Central memory CD8-positive, alpha-beta T cell (primary cell): ENCODE measurements at places on chromosomes 16 and 17.

GRCh38 chr17:80603396-80603795 is 58.8 kb downstream of the RPTOR start:
- H3K27me3 ChIP-seq: no peaks in the 10 kb centered on the region
- no peak for DNase-seq
- H3K36me3 ChIP-seq: no peaks in the 10 kb centered on the region
- no peak overlapping the region for H3K27ac ChIP-seq
- no peak overlapping the region for H3K4me3 ChIP-seq
- H3K4me1 ChIP-seq: peaks cover 60% of the 10 kb centered on the region

GRCh38 chr16:47065766-47066688 is 77.7 kb downstream of the NETO2 start:
- no peak overlapping the region for H3K27ac ChIP-seq
- DNase-seq: no peak
- H3K4me3 ChIP-seq: no peak overlapping the region
- H3K4me1 ChIP-seq: no peaks in the 10 kb centered on the region

DNA sequence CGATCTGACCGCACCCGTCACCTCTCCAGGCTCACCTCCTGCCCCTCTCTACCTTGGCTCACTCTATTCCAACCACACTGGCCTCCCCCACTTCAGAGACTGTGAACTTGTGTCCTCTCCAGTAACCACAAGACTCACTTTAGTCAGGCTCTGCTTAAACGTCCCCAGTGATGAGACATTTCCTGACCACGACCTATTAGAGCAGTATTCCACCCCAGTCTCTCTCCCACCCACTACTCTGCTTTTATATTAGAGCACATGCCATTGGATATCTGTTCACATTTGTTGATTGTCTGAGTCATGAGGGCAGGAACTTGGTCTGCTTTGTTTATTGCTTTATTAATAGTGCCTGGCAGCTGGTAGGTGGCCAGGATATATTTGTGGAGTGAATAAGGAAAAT is 20.1 kb downstream of the COX11 start:
- H3K4me3 ChIP-seq: no peak overlapping the region
- no peak for DNase-seq
- peaks cover 42% of the 10 kb centered on the region for H3K27me3 ChIP-seq
- H3K36me3 ChIP-seq: no peaks in the 10 kb centered on the region

GRCh38 chr16:68388124-68388523 is 60.2 kb downstream of the SMPD3 start:
- no peak overlapping the region for H3K4me3 ChIP-seq
- peaks cover 5% of the 10 kb centered on the region for H3K4me1 ChIP-seq
- no peak for DNase-seq
- no peaks in the 10 kb centered on the region for H3K36me3 ChIP-seq
- no peak overlapping the region for H3K27ac ChIP-seq

- peaks cover 12% of the 10 kb centered on the region for H3K27me3 ChIP-seq
- no peak overlapping the region for H3K27ac ChIP-seq
- no peaks in the 10 kb centered on the region for H3K4me1 ChIP-seq
- no peak for DNase-seq
Measured at GRCh38 chr16:85480727-85481101, 132.4 kb upstream of the GSE1 start.

DNA sequence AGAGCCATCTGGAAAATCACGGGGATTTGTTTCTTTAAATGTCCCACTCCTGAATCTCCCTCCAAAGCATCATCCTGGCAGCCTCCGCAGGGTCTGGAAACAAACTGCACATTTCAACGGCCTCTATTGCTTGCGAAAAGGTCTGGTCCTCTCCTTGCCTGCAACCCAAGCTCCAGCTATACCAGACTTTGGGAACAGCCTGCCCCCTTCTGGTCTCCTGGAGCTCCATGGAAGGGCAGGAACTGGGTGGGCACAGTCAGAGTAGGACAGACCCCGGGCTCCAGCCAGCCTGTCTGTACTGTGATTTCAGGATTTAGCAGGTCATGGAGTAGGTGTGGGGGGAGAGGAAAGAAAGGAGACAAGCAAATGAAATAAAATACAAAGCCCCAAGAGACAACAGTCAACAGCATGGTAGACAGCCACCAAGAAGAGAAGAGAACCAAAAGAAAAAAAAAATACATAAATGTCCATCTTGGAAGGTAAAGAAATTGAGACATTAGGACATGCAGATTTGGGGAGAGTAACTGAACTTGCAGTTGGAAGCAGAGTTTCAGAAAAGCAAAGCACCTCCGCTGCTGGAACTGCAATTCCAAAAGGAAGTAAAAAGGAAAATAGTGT is 2.7 kb downstream of the XYLT1 start:
- DNase-seq: no peak
- peak overlapping the region; percentile 9 for H3K27ac ChIP-seq
- no peaks in the 10 kb centered on the region for H3K27me3 ChIP-seq
- peak overlapping the region; percentile 83 for H3K4me3 ChIP-seq

DNA sequence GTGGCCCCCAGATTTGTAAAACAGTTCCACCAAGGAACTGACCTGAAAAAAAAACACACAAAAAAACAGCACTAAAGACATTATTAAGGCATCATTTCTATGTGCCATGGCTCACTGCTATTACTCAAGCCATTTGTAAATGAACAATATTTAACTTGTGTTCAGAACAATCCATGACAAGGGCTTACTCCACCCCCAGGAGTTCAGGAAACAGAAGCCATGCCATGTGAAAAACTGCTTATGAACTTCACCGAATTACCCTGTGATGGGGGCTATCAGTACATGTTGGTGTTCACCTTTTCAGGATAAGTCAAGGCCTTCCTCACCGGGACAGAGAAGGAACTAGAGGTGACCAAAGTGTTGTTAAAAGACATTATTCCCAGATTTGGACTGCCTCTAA is 19.2 kb downstream of the ACSM1 start:
- no peak for DNase-seq
- no peaks in the 10 kb centered on the region for H3K27me3 ChIP-seq
- peaks cover 4% of the 10 kb centered on the region for H3K36me3 ChIP-seq
- no peak overlapping the region for H3K4me3 ChIP-seq
- peaks cover 25% of the 10 kb centered on the region for H3K4me1 ChIP-seq

GRCh38 chr17:50185631-50186471 is 15.6 kb downstream of the COL1A1 start:
- no peak overlapping the region for H3K4me3 ChIP-seq
- H3K4me1 ChIP-seq: peaks cover 9% of the 10 kb centered on the region
- H3K27me3 ChIP-seq: peaks cover 21% of the 10 kb centered on the region
- DNase-seq: no peak
- H3K27ac ChIP-seq: no peak overlapping the region

DNA sequence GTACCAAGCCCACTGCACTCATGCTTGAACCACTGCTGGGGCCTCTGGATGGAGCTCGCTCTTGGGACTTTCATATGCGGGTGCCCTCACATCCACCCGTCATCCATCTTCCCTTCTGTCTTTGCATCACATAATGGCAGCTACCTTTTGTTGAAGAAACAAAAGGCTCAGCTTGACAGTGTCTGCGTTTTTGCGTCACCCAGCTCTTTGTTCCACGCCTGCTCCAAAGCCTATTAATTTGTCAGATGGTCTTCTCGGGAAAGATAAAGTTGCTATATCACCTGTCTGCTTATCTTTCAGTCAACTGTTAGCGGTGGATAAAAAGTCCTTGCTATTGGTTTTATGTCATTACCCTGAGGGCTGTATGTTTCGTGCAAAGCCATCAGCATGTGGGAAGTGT is 18.1 kb upstream of the BCO1 start:
- H3K4me3 ChIP-seq: no peak overlapping the region
- DNase-seq: no peak
- H3K36me3 ChIP-seq: peaks cover 1% of the 10 kb centered on the region
- peaks cover 39% of the 10 kb centered on the region for H3K27me3 ChIP-seq
- no peak overlapping the region for H3K27ac ChIP-seq

DNA sequence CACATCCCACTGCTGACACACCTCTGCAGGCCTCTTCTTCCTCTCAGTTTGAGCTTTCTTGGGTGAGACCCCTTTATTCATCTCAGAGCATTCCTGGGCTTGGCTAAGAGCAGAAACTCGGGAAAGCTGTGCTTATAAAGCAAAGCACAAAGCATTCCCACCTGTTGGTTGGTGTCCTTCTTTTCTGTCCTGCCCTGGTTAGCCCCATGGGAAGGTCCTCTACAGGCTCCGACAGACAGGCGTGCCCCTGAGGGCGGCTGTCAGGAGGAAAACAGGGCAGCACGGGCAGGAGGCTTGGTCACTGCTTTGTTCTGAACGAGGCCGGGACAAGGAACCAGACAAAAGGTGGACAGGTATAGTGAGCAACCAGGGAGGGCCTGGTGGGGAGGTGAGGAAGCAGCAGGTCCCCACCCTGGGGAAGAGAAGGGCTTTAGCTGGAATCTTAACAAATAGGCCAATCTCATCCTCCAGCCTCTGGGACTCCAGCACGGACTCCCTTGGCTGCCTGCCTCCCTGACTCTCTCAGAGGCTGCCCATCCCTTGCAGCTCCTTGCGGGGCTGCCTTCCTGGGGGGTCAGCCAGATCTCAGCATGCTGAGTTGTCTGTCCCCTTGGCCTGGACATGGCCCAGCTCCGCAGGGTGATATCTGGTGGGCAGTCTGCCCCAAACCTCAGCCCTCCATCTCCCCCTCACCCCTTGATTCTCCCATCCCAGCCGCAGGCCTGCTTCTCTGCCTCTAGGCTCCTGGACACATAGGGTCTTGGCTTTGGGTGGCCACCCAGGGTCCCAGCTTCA is 1.7 kb downstream of the MEOX1 start:
- H3K27me3 ChIP-seq: no peaks in the 10 kb centered on the region
- H3K27ac ChIP-seq: peak overlapping the region; percentile 82
- H3K4me1 ChIP-seq: peaks cover 52% of the 10 kb centered on the region
- no peak for DNase-seq
- H3K36me3 ChIP-seq: peaks cover 2% of the 10 kb centered on the region

DNA sequence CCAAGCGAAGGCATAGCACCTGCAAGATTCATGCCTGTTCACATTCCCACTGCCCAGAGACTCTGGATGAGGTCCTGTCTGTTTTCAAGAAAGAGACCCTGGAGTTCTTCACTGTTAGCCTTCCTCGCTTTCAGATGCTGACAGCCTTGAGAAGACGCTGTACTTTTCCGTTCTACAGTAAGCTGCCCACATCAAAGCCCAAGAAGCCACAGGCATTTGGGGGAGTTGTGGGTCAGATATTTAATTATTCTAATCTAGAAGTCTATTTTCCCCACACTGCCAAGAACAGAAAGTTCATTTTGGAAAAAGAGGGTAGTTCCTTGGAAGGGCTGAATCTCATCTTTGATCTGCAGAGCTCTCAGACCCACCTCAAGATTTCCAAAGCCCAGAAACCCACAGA is 127.9 kb downstream of the AXIN2 start:
- H3K27ac ChIP-seq: no peak overlapping the region
- DNase-seq: no peak
- H3K27me3 ChIP-seq: peaks cover 58% of the 10 kb centered on the region

DNA sequence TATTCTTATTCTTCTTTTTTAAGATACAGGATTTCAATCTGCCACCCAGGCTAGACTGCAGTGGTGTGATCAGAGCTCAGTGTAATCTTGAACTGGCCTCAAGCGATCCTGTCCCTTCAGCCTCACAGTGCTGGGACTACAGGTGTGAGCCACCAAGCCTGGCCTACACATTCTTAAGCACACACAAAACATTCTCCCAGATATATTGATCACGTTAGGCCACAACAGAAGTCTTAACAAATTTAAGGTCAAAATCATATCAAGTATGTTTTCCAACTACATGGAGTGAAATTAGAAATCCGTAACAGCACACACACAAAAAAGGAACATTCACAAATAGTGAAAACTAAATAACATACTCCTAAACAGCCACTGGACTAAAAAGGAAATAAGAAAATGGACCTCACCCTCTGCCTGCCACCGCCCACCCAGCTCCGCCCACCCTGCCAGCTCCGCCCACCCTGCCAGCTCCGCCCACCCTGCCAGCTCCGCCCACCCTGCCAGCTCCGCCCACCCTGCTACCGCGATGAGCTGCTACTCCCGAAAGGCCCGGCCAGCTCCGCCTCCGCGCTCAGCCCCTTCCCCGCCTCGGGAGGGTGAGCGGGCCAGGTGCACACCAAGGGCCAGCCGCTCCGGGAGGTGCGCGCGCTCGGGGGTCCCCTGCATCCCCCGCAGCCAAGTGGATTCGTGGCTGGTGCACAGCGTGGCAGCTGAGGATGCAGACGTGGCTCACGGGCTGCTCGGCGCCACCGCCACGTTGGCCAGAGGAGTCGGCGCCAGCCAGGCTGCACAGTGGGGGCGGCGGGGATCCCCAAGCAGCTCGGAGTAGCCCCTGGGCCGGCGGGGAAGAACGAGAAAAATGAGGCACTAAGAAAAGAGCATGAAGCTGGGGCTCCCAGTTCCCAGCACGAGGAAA is 41.2 kb downstream of the C16orf87 start:
- DNase-seq: peak; percentile 59
- no peaks in the 10 kb centered on the region for H3K27me3 ChIP-seq
- H3K27ac ChIP-seq: peak overlapping the region; percentile 74
- peaks cover under 1% of the 10 kb centered on the region for H3K36me3 ChIP-seq

GRCh38 chr17:43213545-43213944 is 1.9 kb downstream of the TMEM106A start:
- no peak for DNase-seq
- peaks cover 29% of the 10 kb centered on the region for H3K4me1 ChIP-seq
- H3K27ac ChIP-seq: no peak overlapping the region
- H3K27me3 ChIP-seq: no peaks in the 10 kb centered on the region
- H3K36me3 ChIP-seq: peaks cover 20% of the 10 kb centered on the region

- no peak overlapping the region for H3K4me3 ChIP-seq
- peaks cover 12% of the 10 kb centered on the region for H3K4me1 ChIP-seq
- H3K27ac ChIP-seq: no peak overlapping the region
- H3K27me3 ChIP-seq: no peaks in the 10 kb centered on the region
- no peak for DNase-seq
- peaks cover 22% of the 10 kb centered on the region for H3K36me3 ChIP-seq
Measured at GRCh38 chr17:60627124-60627523, 27.1 kb downstream of the PPM1D start.

DNA sequence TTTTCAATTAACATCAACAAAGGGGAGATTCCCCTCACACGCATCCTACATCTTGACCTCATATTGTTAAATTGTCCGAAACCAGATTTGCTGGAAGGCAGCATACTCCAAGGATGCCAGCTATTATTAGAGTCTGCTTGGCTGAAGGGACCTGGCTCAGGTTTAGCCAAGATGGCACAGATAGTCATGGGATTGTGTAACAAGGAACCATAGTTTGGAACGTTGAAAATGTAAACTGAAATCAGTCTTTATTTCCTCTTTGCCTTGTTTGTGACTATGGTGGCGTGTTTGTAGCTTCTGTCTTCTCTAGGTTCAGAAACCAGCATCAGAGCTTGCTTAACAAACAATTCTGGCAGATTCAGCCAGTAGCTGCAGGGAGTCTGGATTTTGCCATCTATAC is 5.9 kb downstream of the ARSG start:
- H3K4me1 ChIP-seq: peaks cover 52% of the 10 kb centered on the region
- H3K27ac ChIP-seq: peak overlapping the region; percentile 42

- no peaks in the 10 kb centered on the region for H3K36me3 ChIP-seq
- no peaks in the 10 kb centered on the region for H3K27me3 ChIP-seq
- no peak overlapping the region for H3K27ac ChIP-seq
Measured at GRCh38 chr16:60640038-60640437, 1396.2 kb downstream of the CDH8 start.

GRCh38 chr16:87044032-87044382 is 273.2 kb downstream of the C16orf95 start:
- H3K4me1 ChIP-seq: no peaks in the 10 kb centered on the region
- DNase-seq: no peak
- H3K27me3 ChIP-seq: peaks cover 27% of the 10 kb centered on the region
- no peak overlapping the region for H3K4me3 ChIP-seq
- H3K27ac ChIP-seq: no peak overlapping the region

GRCh38 chr16:11390573-11391495 is 45.6 kb downstream of the RMI2 start:
- DNase-seq: no peak
- H3K27ac ChIP-seq: no peak overlapping the region
- H3K4me1 ChIP-seq: no peaks in the 10 kb centered on the region
